ENCODE measurements at places on chromosomes 13 and 19.

- DNase-seq, result no peak
These were observed 494.6 kb downstream of the DCT start for GRCh38 chr13:93984876-93985275.

GRCh38 chr19:48290401-48290770, 20.5 kb downstream of the ZNF114 start:
- DNase-seq, result peak; percentile 73

- DNase-seq, result peak; percentile 76
These were observed 8.1 kb downstream of the PTGIR start for GRCh38 chr19:46616631-46617322.

DNA sequence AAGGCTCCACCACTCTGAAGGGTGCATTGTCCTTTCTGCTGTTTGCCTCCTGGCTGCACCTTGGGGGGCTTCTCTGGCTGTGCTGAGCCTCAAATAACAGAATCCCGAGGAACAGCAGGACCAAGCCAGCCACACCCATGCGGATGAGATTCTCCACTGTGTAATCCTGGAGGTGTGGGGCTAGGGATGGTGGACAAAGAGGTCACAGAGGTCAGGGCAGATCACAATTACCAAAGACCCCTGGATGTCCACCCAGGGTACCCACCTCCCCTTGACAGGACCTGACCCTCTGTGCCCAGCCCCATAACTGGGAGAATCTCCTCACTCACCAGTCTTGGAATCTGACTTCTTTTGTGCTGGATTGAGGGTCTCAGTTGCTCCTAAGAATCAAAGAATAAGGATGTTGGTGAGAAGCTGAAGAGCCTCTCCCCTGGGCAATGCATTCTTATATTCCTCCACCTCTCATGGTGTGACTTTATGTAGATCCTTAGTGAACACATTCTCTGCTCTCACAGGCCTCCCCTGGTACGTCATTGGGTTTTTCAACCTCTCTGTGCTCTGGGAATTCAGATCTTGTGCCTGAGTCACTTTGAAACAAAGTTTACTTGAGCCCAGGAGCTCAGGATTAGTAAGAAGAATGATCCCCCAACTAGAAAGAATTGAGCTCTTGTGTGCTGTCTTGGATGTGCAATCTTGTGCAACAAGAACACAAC, 5.2 kb downstream of the LILRA4 start:
- DNase-seq, result no peak

DNA sequence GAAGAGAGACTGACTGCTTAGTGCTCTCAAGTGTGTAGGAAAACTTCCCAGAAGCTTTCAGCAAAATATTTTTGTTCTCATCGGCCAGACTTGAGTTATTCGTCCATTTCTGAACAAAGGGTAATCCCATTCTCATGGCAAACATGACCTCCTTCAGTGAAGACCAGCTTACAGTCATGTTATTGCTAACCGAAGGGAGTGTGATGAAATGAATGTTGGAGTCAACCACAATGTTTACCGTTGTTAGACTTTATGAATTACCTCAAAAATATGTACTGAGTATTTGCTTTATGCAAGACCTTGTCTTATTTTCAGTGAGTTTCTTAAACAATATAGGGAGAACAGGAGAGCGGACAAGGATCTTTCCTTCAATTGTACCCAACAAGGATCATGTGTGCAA, 228.6 kb downstream of the LMO7 start:
- no peak for DNase-seq

- no peak for DNase-seq
These were observed 141.2 kb downstream of the URI1 start for GRCh38 chr19:30083125-30083681.

GRCh38 chr13:30607908-30608307, 9.8 kb upstream of the USPL1 start:
- no peak for DNase-seq

DNA sequence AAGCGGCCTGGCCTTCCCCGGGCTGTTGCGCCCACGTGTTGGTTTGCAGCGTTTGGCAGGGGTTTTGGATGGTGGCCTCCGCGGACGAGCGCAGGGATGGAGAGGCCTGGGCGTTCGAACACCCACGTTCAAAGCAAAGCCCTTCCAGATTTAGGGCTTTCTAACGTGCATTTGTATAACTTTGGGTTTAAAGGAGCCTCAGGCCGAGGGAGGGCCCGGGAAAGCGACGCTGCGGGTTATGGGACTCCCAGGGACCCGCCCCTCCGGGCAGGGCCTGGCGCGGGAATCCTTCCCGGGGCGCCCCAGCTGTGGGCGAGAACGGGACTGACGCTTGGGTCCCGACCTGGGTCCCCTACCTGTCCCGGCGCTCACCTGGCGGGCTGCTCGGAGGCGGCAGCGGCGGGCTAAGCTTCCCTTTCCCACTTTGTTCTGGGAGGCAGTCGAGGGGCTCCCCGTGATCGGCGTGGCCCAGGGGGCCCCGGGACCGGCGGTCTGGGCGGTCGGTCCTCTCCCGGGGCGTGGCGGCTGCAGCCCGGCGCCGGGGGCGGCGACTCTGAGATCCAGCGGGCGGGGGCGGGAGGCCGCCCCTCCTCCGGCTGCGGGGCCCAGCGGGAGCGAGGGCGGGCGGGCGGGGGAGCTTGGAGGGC, at the start of gene FBXO17:
Gene FBXO17 (minus strand): TSS at position 529 of the 647 bp plus-strand sequence. CDS start 25,423 bp downstream, outside the sequence.
- peak; percentile 80 for DNase-seq

- no peak for DNase-seq
These were observed 22.6 kb downstream of the RASL11A start for GRCh38 chr13:27293076-27293691.

- DNase-seq, result no peak
These were observed 12.3 kb downstream of the SLC7A1 start for GRCh38 chr13:29583073-29583785.

DNA sequence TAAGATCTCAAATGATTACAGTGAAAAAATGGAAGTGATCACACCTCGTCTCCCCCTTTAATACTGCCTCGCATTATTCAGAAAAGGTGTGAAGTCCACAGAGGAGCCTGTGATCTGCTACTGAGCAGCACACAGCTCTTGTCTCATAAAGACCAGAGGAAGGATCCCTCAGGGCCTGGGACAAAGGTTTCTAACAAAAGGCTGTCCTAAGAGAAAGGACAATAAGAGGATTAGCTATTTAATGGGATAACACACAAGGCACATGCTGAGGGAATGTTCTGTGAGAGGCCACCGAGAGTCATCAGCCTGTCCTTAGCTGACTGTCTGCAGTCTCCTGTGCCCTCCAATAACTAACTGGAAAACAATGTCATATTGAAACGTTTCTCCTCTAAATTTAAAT, 26.7 kb downstream of the EBPL start:
- no peak for DNase-seq

DNA sequence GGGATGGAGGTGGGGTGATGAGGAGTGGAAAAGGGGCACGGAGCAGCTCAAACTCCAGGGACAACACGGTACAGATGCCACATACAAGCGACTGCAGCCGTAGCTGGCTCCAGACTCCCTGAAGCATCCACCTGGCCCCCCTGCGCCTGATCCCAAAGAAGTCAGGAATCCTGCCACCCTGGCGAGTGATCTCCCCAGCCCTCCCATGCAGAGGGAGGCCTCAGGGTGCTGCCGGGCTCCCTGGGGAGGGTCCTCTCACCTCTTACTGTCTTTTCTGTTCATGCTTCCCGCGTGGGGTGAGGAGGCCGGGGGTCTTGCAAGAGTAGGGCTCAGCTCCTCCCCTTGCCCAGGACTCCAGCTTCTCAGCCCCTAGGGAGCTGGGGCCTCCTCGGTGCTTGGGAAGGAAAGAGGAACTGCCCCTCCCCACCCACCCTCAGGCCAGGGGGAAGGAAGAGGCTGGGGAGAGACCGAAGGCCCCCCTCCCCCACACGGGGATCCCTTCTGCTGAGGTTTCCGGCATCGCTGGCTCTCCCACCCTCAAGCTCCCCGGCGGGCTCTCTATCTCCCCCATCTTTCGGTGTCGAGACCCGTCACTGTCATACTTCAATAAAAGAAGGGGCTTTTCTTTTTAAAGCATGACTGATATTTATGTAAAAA, at the start of gene RASGRP4:
Gene RASGRP4 (minus strand): TSS at position 410 of the 657 bp plus-strand sequence. CDS start 128 bp downstream, at position 282.
- DNase-seq, result no peak

DNA sequence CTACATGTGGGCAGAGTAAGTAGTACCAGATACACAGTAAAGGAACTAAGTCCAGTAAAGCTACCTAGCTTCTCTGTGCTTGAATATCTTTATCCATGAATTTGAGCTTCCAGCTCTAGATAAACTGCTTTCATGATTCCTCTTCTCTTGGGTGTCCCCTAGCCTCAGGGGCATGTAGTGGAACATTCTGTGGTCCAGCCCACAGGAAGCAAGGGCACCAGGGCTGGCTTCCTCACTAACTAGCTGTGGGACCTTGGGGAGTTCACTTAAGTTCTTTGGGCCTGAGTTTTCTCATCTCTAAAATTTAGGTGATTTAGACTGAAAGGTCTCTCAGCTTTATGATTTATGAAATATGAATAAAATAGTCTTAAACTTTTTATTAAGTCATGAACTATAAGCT, 185.7 kb downstream of the KATNAL1 start:
- DNase-seq, result no peak

DNA sequence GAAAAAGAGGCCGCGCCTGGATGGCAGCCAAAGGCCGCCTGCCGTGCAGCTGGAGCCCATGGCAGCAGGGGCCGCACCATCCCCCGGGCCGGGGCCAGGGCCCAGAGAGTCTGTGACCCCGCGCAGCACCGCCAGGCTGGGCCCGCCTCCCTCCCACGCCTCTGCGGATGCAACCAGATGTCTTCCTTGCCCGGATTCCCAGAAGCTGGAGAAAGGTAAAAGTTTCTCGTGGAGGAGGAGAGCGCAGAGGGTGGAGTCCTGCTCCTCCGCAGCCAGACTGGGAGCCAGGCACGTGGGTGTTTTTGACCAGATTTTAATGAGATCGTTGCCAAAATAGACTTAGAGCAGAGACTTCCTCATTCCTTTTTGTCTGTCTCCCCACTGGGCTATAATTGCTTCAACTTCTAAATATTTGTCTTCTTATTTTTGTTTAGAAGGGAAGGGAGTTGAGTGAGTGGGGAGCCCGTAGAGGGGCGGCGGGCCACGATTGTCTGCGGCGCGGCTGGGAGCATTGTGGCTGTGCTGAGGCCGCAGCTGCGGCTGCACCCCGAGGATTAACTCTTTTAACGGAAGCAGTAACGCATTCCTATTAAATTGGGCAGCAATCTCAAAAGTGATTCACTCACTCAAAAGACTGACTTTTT, 22.8 kb upstream of the NDUFS7 start:
- no peak for DNase-seq

- DNase-seq, result no peak
These were observed 395.8 kb upstream of the KLF12 start for GRCh38 chr13:74530011-74530410.

DNA sequence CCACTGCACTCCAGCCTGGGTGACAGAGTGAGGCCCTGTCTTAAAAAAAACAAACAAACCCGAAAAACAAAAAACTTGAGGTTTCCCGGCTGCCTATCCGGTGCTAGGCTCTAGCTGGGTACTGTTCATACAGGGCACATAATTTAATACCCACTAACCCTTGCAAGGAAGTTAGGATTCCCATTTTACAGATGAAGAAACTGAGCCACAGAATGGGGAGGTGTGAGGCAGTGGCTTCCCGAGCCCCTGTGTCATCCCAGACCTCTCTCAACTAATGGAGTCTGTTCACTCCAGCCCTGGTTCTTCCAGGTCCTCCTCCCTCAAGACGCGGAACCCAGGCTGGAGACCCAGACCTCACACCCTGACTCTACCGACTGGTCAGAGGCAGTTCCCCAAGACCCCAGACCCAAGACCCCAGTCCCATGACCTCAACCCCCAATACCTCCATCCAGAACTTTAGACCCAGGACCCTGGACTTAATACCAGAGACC, 576 bp downstream of the APBA3 start:
- no peak for DNase-seq

GRCh38 chr19:57786286-57786685, 16.8 kb downstream of the ZNF586 start:
- no peak for DNase-seq

GRCh38 chr19:40466219-40466984, 399 bp upstream of the SPTBN4 start:
- DNase-seq, result peak; percentile 56

GRCh38 chr19:54448040-54448773, 792 bp upstream of the LENG8 start:
- DNase-seq, result peak; percentile 71

- DNase-seq, result no peak
These were observed 109.2 kb downstream of the PCDH17 start for GRCh38 chr13:57740719-57741118.

GRCh38 chr19:6217752-6218334, 61.9 kb downstream of the MLLT1 start:
- DNase-seq, result no peak

DNA sequence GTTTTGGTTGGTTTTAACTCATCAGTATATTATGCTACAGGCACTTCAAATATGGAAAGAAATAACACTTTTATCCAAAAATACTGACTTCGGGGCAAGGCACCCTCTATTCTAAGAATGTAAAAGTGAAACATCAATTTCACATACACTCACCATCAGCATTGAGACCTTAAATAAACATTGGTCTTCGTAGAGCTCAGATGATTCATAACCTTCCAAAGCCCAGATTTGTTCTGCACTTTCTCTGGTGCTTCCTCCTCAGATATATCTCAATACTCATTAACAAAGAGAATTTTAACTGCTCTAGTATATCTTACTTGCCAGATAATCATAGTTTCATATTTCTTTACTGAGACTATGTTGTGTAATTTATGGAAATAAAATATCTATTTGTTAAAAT, 794.3 kb downstream of the LIG4 start:
- DNase-seq, result no peak

DNA sequence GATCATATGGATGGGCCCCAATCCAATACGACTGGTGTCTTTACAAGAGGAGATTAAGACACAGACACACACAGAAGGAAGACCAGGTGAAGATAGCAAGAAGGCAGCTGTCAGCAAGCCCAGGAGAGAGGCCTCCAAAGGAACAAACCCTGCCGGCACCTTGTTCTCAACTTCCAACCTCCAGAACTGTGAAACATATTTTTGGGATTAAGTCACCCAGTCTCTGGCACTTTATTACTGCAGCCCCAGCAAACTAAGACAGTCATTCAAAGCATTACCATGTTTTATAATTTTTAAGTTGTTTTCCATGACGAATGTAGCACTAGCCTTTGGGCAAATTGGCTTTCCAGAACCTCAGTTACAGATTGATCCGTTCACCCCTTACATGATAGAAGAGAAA, 11.3 kb downstream of the STARD13 start:
- DNase-seq, result no peak

GRCh38 chr19:1651568-1652291, 685 bp downstream of the TCF3 start:
- DNase-seq, result peak; percentile 71
